ENCODE measurements at places on chromosomes 2 and 18.

DNA sequence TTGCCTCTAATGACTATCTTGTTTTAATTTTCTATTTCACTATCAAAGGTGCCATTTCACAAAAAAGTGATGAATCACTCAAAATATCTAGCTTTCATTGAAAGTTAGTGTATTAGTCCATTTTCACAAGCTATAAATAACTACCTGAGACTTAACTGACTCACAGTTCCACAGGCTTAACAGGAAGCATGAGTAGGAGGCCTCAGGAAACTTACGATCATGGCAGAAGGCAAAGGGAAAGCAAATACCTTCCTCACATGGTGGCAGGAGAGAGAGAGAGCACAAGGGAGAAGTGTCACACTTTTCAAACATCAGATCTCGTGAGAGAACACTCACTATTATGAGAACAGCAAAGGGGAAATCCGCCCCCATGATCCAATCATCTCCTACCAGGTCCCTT is 1220.4 kb upstream of the ZEB2 start:
- no peak for DNase-seq

DNA sequence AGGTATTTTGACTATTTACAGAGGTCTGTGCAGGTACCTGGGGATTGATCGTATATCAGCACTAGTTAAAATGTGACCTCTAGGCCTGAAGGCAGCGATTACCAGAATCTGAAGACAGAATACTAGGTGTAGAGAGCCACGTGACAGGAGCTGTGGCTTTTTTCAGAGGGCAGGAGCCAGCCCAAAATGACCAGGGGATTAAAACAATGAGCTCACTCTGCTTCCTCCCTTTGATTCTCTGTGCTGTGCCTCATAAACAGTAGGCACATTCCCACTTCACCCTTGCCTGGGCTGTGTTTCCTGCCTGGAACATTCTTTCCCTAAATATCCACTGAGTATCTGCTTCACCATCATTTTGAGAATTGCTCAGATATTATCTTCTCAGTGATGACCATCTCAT is 15.2 kb downstream of the ITGAV start:
- DNase-seq: no peak

DNA sequence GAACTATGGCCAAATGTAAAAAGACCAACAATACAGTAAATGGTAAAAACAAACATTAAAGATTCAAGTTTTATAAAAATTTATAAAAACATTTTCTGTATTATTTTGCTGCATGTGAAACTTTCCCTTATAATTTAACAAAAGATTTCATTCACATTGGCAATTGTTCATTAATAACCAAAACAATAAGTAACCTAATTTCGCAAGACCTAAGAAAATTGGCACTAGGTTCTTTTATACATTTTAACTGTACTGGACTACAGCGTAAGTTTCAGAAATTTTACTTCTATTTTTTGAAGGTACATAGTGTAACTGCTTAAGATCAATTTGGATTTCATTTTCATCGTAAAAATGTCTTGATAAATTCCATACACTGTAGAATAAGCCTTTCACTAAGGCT is 77.2 kb downstream of the FANCL start:
- DNase-seq: no peak

- DNase-seq: no peak
Measured at GRCh38 chr2:101811226-101812015, 113.9 kb downstream of the MAP4K4 start.

GRCh38 chr2:183024339-183025095 is 13.7 kb downstream of the NCKAP1 start:
- DNase-seq: no peak

DNA sequence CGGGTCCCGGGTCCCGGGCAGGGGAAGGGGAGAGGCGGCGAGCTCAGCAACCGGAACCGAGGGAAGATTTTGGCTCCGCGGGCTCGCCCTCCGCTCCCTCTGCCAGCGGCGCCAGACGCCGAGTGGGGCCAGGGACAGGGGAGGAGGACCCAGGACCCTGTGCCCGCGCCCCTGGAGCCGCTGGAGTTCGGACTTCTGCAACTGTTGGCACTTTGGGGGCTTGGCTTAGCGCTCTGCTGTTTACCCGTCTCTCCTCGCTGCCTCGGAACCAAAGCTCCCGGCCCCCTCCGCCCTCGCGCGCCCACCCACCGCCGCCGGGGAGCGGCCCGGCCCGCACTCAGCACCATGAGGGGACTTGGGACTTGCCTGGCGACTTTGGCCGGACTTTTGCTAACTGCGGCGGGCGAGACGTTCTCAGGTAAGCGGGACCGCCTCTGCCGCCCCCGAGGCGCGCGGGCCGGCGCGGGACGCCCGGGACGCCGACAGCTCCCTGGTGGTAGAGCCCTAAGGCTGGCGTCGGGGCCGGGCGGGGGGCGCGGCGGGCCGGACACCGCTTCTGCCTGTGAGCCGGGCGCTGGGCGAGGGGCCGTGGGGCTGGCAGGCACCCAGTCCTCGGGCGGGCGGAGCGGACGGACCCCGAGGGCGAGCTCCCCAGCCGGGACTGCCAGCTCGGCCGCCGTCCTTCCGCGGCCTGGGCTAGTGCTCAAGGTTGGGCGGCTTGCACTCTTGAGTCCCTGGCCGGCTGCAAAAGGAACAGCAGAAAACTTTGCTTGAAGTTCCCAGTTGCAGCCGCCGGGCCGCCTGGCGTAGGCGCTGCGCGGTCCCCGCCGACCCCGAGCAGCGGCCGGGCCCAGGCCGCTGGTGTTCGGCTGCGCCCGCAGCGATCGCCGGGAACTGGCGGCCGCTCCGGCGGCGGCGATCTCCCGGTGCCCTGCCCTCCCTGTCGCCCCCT is 634 bp downstream of the PTPRM start:
- DNase-seq: no peak

DNA sequence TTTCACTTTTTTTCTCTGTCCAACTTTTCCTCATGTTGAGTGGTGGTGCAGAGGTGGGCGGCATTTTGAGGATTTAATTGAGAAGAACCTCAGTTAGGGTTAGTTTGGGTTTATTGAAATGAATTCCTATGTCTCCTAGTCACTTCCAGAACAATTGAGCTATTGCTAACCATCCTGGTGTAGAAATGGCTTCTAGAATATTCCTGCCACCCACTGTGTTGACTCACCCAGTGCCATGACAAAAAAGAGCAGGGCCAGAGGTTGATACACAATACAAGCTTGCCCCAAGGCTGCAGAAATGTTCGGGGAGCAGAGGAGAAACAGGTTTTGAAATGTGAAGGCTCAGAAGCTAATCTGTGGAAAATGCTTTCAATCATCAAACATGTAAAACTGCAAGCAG is 167.1 kb upstream of the TRIB2 start:
- DNase-seq: no peak

GRCh38 chr18:34807106-34807796 is 97.2 kb downstream of the DTNA start:
- DNase-seq: no peak

All from activated CD4-positive, alpha-beta T cell treated with anti-CD3 and anti-CD28 coated beads, Interleukin-2, amount 50 U/mL, for 1 hour (primary cell).